ENCODE measurements at places on chromosomes 7 and 10.

DNA sequence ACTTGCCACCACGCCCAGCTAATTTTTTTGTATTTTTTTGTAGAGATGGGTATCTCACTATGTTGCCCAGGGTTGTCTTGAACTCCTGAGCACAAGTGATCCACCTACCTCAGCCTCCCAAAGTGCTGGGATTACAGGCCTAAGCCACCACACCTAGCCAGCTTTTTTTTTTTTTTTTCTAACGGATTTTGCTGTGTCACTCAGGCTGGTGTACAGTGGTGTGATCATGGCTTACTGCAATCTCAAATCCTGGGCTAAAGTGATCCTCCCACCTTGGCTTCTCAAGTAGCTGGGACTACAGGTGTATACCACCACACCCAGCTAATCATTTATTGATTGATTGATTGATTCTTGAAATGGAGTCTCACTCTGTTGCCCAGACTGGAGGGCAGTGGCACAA, 106.0 kb upstream of the TRIM24 start:
- no peak for DNase-seq

GRCh38 chr10:9427209-9427608, 1372.7 kb downstream of the GATA3 start:
- no peak for DNase-seq

DNA sequence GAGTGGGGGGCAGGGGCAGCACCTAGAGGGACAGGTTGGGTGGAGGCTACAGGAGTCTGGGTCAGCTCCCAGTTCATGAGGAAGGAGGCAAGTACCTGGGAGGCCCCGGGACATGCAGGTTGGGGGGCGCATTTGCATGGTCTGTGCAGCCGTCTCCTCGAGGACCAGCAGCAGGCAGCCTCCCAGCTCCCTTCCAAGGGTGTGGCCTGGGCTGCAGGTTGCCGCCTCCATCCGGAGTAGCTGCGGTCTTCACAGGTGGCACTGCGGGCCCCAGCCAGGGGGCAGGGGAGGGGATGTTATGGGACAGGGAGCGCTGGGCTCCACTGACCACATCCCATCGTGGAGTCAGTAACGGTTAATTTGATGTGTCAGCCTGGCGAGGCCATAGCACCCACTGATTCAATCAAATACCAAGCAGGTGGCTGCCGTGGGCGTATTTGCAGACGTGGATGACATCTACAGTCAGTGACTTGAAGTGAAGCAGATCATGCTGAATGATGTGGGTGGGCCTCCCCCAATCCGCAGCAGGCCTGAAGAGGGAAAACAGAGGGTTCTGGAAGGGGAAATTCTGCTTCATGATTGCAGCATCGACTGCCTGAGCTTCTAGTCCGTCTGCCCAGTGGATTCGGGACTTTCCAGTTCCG, 81.6 kb downstream of the PRKAG2 start:
- no peak for DNase-seq

DNA sequence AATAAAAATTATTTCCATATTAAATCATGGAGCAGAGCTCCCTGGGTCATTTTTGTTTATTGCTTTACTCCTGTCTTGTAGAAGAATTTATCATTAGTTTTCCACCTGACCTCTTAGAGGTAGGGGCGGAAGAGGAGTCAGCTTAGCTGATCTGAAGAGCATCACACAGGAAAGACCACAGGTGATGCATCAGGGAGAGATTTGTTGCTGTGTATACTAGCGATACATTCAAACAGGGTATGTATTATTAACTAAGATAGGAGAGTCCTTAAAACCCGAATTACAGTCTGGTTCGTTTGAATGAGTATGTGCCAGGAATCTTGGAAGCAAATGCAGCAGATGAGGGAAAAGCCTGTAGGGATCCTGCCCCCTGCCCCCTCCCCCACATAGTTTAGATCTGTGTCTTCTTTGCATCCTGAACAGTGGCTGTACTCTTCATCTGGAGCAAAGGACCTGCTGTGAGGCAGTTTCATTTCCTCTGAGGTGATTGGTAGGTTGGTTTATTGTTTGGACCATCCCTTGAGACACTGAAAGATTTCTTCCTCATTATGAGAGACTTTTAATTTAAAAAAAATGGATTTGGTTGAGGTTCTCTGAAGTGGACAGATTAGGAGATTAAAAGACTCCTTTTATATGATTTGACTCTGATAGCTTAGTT, 177.0 kb downstream of the SND1 start:
- no peak for DNase-seq

DNA sequence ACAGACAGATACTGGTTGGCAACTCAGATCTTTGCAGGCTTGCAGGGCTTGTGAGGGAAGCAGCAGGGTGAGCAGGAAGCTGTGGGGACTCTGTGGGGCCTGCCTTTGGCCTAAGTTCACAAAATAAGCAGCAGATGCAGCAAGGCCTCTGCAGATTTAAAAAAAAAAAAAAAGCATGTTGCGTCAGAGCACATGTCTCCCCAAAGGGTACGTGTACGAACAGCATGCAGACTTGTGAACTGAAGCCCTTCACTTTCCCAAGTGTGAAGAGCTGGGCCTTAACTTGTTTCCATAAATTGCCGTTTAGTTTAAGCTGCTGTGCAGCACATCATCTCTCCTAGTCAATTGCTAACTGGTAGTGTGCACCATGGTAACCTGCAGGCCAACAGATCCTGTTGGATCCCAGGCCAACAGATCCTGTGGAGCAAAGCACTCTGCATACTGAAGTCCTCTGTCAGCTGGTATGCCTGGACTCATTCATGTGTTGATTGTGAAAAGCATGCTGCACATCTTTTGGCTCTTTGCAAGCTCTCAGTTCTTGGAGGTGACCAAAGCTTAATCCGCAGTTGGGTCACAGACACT, 10.8 kb upstream of the XPNPEP1 start:
- DNase-seq, result peak; percentile 33

GRCh38 chr10:75612904-75613684, 181.7 kb downstream of the LRMDA start:
- DNase-seq, result no peak

- DNase-seq, result no peak
These were observed 114.4 kb upstream of the AFAP1L2 start for GRCh38 chr10:114518401-114519305.

GRCh38 chr7:134931487-134931886, 54.8 kb upstream of the AGBL3 start:
- DNase-seq, result peak; percentile 60

GRCh38 chr10:14826076-14826829, 11.6 kb downstream of the CDNF start:
- no peak for DNase-seq

- DNase-seq, result no peak
These were observed 43.0 kb downstream of the HERC4 start for GRCh38 chr10:68032113-68032512.

DNA sequence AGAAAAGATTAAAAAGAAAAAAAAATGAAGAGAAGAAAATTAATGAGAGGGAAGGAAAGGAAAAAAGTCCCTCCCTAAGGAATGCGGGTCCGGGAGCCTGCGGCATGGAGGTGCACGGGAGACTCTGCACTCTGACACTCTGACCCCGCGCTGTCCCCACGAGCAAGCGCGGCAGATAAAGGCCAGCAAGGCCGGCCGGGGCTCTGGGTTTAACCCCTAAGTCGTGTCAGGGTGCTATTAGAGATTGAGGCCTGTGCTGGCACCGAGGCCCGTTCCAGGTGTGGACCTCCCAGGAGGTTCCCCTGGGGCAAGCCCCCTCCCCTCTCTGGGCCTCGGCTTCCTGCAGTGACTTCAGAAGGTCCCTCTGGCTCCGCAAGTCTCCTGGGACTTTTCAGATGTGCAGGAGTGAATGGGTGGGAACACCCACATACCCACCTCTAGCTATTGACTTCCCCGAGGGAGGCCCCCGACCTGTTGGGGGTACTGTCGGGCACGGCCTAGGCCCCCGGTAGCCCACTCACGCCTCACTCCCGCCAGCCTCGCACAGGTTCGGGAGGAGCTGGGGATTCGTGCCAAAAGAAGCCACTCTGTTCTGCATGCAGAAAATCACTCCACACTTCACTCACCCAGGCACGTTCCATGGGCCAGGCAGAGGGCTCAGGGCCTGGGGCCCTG, 164.1 kb downstream of the TCERG1L start:
- no peak for DNase-seq

- DNase-seq, result no peak
These were observed 2.2 kb downstream of the SMARCD3 start for GRCh38 chr7:151246102-151246850.

- no peak for DNase-seq
These were observed 465.3 kb downstream of the PLXDC2 start for GRCh38 chr10:20281579-20281978.

GRCh38 chr10:117299435-117299834, 58.5 kb downstream of the SLC18A2 start:
- no peak for DNase-seq

- no peak for DNase-seq
These were observed 101.0 kb upstream of the SP4 start for GRCh38 chr7:21326921-21327320.

- DNase-seq, result no peak
These were observed 341.1 kb downstream of the FRMD4A start for GRCh38 chr10:13989616-13990015.

- DNase-seq, result no peak
These were observed 35.5 kb downstream of the IKZF1 start for GRCh38 chr7:50339990-50340500.

GRCh38 chr7:42414941-42415505, 178.0 kb upstream of the GLI3 start:
- DNase-seq, result peak; percentile 3

GRCh38 chr7:154978017-154978416, 24.9 kb downstream of the PAXIP1 start:
- DNase-seq, result peak; percentile 18

GRCh38 chr7:2079332-2080059, 153.2 kb downstream of the MAD1L1 start:
- DNase-seq, result no peak

DNA sequence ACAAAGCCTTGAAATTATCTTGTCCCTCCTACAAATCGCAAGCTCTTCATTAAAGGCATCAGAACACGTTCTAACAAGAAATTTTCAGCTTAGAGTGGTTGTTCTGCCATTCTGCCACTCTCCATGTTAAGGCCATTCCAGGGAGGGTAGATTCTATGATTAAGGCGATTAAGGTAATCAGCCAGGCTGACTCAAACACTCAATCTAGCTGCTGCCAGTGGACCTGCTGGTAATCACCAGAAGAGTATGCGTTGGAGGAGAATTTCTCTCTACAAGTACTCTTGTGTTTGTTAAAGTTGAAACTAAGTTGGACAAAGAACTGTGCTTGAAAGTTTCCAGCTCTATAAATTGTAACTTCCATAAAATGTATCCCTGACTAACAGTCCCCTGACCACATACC, 149.2 kb upstream of the COL1A2 start:
- DNase-seq, result no peak

DNA sequence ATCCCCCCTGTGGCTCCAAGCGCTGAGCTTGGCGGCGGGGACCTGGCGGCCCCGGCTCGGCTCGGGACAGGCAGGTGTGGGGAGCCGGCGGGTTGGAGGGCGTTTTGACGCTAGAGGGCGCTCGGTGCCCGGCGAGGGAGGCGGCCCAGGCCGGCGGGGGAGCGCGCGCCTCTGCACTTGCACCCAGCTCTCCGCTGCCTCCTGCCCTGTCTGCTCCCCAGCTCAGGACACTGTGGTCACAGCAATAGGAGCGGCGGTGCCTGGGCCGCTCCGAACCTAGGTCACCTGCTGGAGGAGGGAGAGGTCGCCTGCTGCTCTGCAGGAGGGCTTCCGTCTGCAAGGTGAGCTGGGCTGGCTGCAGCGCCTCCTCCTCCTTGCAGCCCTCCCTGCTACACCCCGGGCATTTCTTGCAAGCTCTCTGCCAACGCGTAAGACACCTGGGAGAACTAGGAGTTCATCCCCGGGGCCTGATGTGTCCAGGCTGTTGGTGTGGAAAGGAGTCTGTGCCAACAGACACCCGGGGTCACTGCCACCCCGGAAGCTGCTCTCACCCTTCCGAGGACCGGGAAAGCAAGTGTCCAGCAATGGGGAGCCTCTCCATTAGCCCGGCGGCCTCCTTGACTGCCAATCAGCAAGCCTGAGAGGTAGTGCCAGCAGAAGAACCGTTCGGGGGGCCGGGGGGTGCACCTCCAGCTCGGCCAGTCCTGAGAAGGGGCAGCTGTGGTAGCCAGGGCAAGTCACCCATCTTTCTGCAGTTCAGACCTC, 620.4 kb downstream of the GALNT17 start:
- peak; percentile 3 for DNase-seq

GRCh38 chr7:112784603-112785002, 5.6 kb downstream of the TMEM168 start:
- DNase-seq, result no peak

DNA sequence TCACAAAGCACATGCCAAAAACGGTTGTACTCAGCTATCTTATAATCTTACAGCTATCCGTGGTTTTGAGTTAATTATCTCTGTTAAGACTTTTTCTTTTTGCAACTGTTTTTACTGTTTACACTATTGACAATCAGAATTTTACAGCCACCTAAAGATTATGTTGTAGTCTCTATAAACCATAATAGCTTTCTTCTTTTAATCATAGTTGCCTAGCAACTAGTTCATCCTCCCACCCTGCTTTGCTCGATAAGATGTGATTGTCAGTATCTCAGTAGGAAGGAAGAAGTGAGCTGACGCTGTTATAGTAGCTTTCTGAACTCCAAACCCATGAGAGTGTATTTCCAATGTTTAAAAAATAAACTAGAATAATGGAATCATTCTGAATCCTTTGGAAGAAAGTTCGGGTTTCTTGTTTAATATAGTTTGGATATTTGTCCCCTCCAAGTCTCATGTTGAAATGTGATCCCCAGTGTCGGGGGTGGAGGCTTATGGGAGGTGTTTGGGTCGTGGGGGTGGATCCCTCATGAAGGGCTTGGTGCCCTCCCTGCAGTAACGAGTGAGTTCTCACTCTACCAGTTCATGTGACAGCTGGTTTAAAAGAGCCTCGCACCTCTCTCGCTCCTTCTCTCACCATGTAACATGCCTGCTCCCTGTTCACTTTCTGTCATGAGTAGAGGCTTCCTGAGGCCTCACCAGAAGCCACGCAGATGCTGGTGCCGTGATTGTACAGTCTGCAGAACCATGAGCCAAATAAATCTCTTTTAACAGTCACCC, 68.1 kb downstream of the SVOPL start:
- no peak for DNase-seq

DNA sequence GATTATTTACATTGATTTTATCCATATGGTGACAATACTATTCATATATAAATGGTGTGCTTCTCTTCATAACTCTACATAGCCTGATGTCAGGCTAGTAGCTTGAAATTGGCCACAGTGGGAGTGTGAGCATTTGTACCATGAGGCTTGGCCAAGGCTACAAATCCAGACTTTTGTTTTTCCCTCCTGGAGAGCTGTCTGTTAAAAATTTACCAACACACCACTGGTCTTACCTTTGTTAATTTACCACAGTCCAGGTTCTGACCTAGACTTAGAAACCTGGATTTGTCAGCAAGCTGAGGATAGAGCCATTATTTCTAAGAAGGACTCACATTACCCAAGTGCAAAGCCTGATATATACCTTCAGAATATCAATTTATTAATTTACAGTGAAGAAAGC, 45.5 kb upstream of the ATRNL1 start:
- DNase-seq, result no peak
